ENCODE measurements at places on chromosomes 16 and 17. TPM values are rescaled to one million over a fixed set of nuclear protein-coding genes. Genes with fewer than 3 reads are reported as not detected.

DNA sequence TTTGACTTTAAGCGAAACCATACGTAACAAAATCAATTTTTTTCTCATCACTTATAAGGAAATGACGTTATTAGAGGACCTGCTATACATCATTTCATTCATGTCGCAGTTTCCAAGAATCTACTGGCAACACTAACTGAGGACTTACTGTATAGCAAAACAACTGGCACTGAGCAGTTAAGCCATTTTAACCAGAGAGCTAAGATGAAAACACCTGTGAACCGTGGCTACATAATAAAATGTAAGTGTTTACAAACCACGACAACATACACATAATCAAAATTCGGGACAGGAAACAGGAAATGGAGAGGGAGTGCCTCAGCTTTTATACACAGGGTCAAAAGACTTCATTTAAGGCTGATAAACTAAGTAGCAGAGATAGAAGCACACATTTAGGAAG lies 29.5 kb downstream of the METTL16 start:
- no peaks in the 10 kb centered on the region for H3K27me3 ChIP-seq
- no peak for DNase-seq
- 0 out of 2 replicates have a peak, but pooled peaks cover 9% of the 10 kb centered on the region for H3K36me3 ChIP-seq
- no peak overlapping the region for H3K4me3 ChIP-seq
- H3K4me1 ChIP-seq, result no peaks in the 10 kb centered on the region
- no peak overlapping the region for H3K27ac ChIP-seq

GRCh38 chr17:59002848-59003247 lies 103.8 kb downstream of the TRIM37 start:
- peaks cover 4% of the 10 kb centered on the region for H3K36me3 ChIP-seq
- H3K27me3 ChIP-seq, result no peaks in the 10 kb centered on the region
- 0 out of 2 replicates have a peak, but pooled peaks cover 4% of the 10 kb centered on the region for H3K4me1 ChIP-seq
- H3K27ac ChIP-seq, result no peak overlapping the region
- peak; percentile 32 for DNase-seq

DNA sequence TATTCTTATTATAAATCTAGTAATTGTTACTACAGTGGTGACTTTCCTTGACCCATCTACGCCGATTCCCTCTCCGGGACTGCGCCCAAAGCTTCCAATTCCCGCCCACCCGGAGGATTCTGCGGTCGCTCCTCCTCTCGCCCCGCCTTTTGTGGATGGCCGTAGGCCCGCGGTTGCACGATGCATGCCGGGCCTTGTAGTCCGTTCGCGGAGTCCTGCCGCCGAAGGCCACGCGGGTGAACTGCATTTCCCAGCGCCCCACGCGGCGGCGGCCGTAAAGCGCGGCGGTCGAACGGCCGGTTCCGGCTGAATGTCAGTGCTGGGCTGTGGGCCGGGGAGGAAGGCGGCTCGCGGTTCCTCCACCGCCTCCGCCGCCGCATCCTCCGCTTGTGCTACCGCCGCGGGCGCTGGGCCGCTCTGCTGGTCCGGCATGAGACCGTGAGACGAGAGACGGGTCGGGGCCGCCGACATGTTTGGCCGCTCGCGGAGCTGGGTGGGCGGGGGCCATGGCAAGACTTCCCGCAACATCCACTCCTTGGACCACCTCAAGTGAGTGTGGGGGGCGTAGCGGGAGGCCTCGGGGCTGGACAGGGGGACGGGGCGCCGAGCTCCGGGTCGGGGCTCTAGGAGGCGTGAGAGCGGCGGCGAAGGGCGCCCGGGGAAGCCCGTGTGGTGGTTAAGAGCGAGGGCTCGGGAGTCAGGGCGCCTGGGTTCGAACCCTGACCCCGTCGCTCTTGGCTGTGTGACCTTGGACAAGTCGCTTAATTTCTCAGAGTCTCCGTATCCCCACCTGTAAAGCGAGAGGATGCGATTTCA lies at the start of gene CLEC16A:
CLEC16A (plus strand) TSS at position 316 of the 816 bp plus-strand sequence; CDS start at position 470, 154 bp downstream.
- peaks cover 34% of the 10 kb centered on the region for H3K4me1 ChIP-seq
- DNase-seq, result peak; percentile 100
- peak within 1 kb of the TSS; percentile 92 for H3K4me3 ChIP-seq
- no peaks in the 10 kb centered on the region for H3K36me3 ChIP-seq
- no peak within 1 kb of the TSS for H3K27ac ChIP-seq
- no peaks in the 10 kb centered on the region for H3K27me3 ChIP-seq

DNA sequence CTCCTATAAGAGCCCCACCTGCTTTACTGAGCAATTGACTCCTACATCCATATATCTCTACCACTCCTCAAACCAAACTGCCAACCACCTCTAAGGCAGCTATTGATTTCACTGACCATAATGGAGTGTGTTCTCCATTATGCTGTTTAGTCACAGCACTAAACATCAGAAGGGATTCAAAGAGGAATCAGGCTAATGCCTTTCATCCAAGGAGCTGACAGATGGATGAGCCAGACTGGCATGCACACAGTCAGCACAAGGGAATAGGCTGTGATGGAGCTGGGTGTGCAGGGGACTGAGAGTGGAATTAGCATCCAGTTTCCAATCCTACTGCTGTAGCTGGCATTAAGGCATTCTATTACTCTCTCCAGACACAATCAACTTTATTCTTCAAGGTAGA lies 88.7 kb upstream of the CCL2 start:
- no peaks in the 10 kb centered on the region for H3K4me1 ChIP-seq
- DNase-seq, result no peak
- H3K27me3 ChIP-seq, result peaks cover 44% of the 10 kb centered on the region
- no peak overlapping the region for H3K4me3 ChIP-seq
- no peaks in the 10 kb centered on the region for H3K36me3 ChIP-seq

The HS3ST4 gene
- total RNA-seq, result not detected

The SERPINF2 gene
- total RNA-seq, result not detected

The TP53TG3B gene
- not detected for total RNA-seq

The DNASE1L2 gene
- total RNA-seq, result 0.13 TPM

The RANBP10 gene
- total RNA-seq, result 3.3 TPM
